ENCODE measurements at places on chromosomes 6 and 20.

DNA sequence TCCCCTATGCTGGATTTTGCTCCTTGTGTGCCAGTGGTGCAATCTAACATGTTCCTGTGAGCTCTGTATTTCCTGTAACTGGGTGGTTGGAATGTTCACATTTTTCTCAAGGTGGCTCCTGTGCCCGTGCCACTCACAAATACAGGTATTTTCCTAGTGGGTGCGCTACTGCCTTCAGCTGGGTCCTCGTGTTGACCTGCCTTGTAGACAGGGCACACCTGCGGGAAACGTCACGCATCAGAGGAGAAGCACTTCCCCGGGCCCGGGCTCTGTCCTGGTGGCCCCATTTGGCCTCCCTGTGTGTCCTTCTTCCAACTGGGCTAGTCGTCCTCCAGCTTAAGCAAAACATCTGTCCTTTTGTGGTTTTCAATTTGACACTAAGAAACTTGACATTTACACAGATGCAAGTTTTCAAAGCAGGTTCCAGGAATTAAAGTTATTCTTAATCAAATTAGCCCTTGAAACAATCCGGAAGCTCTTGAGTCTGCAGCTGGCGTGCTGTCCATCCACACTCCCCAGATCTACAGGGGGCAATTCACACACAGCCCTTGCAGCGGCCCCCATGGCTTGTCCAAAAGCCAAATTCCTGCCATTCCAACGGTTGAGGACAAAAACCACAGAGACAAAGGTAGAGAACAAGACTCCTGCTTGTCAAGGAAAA lies 275.1 kb downstream of the CDC5L start:
- no peak for DNase-seq

- no peak for DNase-seq
These were observed 971.3 kb upstream of the DEFB115 start for GRCh38 chr20:30286157-30286556.

- DNase-seq, result no peak
These were observed 33.7 kb downstream of the SCP2D1 start for GRCh38 chr20:18847226-18847755.

DNA sequence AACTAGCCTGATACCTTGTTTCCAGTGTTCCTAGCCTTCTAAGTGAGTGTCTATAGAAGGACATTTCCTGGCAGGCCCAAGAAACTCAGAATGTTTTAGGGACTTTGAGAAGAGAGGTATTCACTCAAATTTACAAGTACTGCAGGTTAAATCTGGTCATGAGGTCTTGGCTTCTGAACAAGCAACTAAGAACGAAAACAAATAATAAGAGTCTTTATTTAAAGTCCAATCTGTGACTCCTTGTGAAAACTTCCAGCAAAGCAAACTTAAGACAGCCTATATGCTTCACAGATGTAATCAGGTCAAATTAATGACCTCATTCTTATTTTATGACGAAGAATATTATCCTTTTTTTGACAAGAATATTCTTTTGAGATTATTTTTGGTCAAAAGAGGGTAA lies 79.4 kb upstream of the PRSS16 start:
- DNase-seq, result no peak

DNA sequence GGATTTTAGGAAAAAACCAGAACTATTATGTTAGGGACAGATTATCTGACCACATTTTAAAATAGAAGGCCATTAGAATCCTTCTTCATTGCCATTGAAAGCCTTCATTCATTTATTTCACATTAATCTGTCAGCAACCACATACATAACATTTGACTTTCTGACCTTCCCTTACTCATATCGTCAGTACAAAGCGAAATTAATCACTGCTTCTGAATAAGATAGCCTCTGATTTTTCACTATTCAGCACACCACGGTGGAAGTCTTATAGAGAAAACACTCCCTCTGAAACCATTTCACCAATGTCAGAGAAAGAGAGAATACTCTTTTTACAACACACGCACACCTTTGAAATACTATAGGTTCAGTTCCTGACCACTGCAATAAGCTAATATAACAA lies 442.5 kb upstream of the ID4 start:
- no peak for DNase-seq

GRCh38 chr6:99467509-99468106 lies 42.5 kb upstream of the PNISR start:
- no peak for DNase-seq

DNA sequence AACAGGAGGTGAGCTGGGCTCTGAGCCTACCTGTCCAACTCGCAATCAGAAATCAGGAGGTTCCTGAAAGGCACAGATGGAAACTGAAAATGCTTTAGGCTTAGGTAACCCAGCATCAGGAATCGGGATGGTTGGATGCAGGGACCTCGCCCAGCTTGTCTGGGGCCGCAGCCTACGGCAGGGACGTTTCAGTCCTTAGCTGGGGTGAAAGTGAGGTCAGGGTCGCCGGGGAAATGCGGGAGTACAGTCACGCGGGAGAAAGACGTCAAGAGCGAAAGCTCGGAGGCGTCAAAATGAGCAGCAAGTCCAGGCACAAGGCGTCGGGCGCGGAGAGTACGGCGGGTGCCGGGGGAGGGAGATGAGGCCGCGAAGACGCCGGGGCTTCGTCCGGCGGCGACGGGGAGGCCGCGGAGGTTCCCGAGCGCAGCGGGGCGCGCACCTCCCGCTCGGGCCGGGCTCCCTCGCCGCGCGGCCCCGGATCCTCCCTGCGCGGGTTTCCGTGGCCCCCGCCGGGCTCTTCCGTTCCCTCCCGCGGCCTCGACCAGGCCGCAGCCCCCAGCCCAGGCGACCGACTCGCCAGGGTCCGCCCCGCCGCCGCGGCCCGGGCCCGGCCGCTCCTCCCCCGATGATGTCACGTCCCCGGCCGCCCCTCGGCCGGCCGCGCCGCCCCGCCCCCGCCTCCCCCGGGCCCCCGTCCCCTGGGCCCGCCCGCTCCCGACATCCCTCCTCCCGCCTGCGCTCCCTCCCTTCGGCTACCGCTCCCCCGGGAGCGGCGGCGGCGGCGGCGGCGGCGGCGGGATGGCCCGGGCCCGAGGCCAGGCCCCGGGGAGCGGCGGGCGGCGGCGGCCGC lies at the start of gene EBF4:
Gene EBF4, plus strand, starts transcription at position 745 of the 850 bp plus-strand sequence. CDS start 866 bp downstream, outside the sequence.
- no peak for DNase-seq

GRCh38 chr6:140718021-140718420 lies 1343.6 kb upstream of the CITED2 start:
- no peak for DNase-seq

DNA sequence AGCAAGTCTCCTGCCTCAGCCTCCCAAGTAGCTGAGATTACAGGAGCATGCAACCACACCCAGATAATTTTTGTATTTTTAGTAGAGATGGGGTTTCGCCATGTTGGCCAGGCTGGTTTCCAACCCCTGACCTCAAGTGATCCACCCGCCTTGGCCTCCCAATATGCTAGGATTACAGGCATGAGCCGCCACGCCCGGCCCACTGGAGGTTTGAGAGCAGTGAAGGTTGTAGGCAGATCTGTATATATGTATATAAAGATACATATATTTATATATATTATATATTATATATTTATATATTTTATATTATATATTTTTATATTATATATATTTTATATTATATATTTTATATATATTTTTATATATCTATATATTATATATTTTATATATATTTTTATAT lies 38.2 kb upstream of the TTPAL start:
- no peak for DNase-seq

- DNase-seq, result no peak
These were observed 15.5 kb downstream of the SDCBP2 start for GRCh38 chr20:1313236-1313964.
